Liver (tissue), 10 donors: ENCODE measurements at places on chromosomes 6 and 20. TPM values are rescaled to one million over a fixed set of nuclear protein-coding genes. Genes with fewer than 3 reads are reported as not detected.

The SLC16A10 gene
- 11.0 TPM for total RNA-seq

The CCDC28A gene
- total RNA-seq = 11.9 TPM

DNA sequence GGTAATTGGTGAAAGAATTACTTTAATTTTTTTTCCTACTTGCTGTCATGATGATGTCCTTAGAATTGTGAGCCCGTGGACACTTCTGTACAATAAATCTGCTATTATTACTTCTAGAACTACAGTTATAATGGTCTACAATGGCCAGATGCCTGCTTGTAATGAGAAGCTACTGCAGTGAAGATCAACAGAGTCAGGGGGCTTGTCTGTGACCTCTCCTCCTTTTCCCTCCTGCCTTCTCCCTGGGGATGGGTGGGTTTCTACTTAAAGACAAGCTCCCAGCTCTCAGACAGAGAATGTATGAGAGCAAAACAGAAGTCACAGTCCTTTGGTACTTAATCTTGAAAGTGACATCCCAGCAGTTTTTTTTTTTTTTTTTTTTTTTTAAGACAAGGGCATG lies 13.2 kb upstream of the PANK2 start:
- no peaks in the 10 kb centered on the region for H3K36me3 ChIP-seq
- H3K27me3 ChIP-seq = no peaks in the 10 kb centered on the region
- H3K4me3 ChIP-seq = no peak overlapping the region
- no peak overlapping the region for H3K27ac ChIP-seq
- DNase-seq = no peak
- no peaks in the 10 kb centered on the region for H3K4me1 ChIP-seq

- H3K4me3 ChIP-seq = no peak overlapping the region
- no peaks in the 10 kb centered on the region for H3K4me1 ChIP-seq
- H3K27ac ChIP-seq = no peak overlapping the region
- DNase-seq = no peak
- H3K36me3 ChIP-seq = no peaks in the 10 kb centered on the region
Measured at GRCh38 chr20:21812379-21812778, 106.9 kb downstream of the PAX1 start.

- H3K36me3 ChIP-seq = no peaks in the 10 kb centered on the region
- H3K27ac ChIP-seq = no peak overlapping the region
- H3K4me3 ChIP-seq = no peak overlapping the region
- no peak for DNase-seq
Measured at GRCh38 chr6:129544892-129545612, 164.9 kb downstream of the ARHGAP18 start.

DNA sequence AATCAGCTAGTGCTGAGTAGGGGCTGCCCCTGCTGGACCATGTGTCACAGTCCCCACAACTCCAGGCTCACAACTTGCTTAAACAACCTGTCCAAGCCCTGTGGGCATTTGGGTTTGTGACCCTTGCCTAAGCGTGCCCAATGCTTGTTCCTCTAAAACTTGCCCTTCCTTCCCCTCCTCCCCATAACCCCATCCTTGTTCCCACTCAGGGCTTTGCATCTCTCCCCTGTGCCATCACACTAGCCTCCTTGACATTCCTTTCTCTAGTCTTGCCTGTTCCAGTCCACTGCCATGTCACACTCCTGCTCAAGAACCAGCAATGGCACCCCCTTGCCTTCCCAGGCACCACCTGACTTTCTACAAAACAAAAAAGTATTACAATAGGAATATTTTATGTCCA lies 2.3 kb upstream of the DLGAP4 start:
- peaks cover 5% of the 10 kb centered on the region for H3K4me1 ChIP-seq
- H3K4me3 ChIP-seq = no peak overlapping the region
- H3K27ac ChIP-seq = no peak overlapping the region
- no peaks in the 10 kb centered on the region for H3K36me3 ChIP-seq
- peaks cover 26% of the 10 kb centered on the region for H3K27me3 ChIP-seq

DNA sequence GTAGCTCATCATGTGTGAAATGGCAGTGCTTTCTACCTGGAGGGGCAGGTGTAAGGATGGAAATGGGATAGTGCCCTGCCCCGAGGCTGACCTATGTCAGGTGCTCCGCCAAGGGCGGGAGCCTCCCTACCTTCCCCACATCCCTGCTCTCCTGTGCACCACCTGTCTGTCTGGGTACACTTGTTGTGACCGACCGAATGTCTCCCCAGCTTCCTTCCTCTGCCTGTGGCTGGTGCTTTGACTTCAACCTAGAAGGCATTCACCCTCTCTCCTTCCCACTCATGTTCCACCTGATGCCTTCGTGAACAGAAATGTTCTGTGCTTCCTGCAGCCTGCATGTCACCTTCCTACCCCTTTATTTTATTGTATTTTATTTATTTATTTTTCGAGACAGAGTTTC lies 114.8 kb downstream of the SCML4 start:
- no peak overlapping the region for H3K4me3 ChIP-seq
- DNase-seq = no peak
- no peak overlapping the region for H3K27ac ChIP-seq

- H3K27ac ChIP-seq = no peak overlapping the region
- H3K36me3 ChIP-seq = no peaks in the 10 kb centered on the region
- H3K4me3 ChIP-seq = no peak overlapping the region
- H3K4me1 ChIP-seq = no peaks in the 10 kb centered on the region
- H3K27me3 ChIP-seq = no peaks in the 10 kb centered on the region
Measured at GRCh38 chr6:54959820-54960219, 113.2 kb downstream of the FAM83B start.

GRCh38 chr6:40268166-40268565 lies 319.0 kb downstream of the LRFN2 start:
- H3K27ac ChIP-seq = no peak overlapping the region
- no peak for DNase-seq
- no peaks in the 10 kb centered on the region for H3K4me1 ChIP-seq
- no peaks in the 10 kb centered on the region for H3K27me3 ChIP-seq
- no peak overlapping the region for H3K4me3 ChIP-seq
